Activated CD8-positive, alpha-beta memory T cell treated with anti-CD3 and anti-CD28 coated beads for 24 hours (primary cell): ENCODE measurements at places on chromosomes 5 and 9.
A peak's percentile ranks its signal among the peaks of the same experiment; 100 is the strongest.

DNA sequence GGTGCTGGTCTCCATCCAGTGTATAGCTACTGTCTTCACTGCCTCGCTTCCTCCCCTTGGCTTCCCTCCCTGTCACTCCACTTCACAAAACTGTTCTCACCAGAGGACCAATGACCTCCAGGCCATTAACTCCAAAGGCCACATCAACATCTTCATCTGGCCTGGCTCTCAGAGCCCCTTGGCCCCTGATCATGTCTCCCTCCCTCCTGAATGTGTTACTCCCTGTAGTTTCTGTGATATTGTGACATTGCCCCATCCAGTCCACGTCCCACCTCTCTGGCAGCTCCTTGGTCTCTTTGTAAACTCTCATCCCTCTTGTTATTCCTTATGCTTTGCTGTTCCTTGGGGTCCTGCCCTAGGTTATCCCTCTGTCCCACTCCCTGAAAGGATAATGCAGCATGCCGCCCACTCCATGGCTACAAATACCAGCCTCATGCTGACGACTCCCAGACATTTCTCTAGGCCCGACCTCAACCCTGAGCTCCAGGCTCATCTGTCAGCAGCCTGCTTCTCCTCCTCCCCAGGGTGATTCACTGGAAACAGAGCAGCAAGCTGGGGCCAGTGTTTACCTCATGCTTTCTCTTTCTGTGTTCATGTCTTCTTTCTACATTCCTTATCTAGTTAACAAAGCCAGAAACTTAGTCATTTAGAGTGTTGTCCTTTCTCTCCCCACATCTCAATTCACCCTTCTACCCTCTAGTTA lies 312.2 kb downstream of the SPOCK1 start:
- no peak for DNase-seq

DNA sequence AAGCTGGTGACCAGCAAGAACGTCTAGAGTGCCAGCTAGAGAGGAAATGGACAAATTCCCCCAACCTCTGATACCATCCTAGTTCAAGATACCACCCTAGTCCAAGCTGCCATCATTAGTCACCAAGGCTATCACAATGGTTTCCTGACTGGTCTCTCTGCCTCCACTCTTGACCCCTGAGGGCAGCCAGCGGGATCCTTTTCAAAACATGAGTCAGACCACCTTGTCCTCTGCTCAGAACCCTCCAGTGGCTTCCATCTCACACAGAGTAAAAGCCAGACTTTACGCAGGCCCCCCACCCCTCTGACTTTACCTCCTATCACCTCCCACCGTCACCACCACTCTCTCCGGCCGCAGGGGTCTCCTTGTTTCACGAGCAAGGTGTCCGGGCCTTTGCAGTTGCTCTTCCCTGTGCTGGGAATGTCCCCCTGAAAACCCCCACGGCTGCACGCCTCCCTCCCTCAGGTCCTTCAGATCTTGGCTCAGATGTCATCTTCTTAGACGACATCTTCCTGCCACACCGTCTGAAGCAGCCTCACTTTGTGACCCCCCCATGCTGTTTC lies 42.2 kb upstream of the FBXW11 start:
- DNase-seq: no peak

DNA sequence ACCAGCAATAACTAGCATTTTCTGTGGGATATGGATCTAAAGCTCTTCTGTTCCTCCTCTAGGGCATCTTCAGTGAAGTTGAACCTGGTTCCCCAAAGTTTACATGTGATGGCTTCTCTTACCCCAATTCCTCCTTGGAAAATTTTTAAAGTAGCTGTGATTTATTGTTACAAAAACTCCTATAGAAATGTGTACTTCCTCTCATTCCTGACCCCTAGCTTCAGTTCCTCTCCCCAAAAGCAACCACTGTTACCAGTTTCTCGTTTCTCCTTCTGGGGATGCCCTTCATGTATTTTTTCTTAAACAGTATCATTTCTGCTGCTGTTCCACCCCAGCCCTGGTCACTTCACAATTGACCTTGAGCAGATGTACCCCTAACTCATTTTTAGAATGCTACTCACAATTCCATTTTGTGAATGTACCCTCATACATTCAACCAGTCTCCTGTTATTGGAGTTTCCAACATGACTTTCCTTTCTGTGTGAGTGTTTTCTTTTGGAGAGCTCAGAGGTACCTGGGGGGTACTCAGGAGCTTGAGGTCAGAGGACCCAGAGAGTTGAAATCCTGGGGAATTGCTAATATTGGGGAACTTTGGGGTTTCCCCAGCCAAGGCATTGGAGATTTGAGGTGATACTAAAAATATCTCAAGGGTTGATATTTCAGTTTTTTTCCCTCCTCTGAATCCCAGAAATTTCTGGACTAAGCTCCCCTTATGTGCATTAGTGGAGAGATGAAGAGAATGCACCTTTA lies 18.6 kb upstream of the GLRX start:
- no peak for DNase-seq

DNA sequence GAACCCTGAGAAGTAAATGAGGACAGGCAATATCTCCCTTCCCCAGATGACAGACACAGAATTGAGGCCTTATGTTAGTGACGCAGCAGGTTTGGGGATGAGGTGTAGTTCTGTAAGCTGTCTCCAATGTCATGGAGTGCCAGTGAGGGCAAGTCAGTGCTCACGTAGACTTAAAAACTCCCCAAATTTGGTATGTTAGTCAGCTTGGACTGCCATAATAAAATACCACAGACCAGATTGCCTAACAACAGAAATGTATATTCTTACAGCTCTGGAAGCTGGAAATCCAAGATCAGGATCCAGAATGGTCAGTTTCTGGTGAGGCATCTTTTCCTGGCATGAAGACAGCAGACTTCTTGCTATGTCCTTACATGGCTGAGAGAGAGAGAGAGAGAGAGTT lies 14.9 kb downstream of the FOXI1 start:
- peak; percentile 24 for DNase-seq

GRCh38 chr9:128026773-128027541 lies 40.2 kb downstream of the NAIF1 start:
- DNase-seq: peak; percentile 85

DNA sequence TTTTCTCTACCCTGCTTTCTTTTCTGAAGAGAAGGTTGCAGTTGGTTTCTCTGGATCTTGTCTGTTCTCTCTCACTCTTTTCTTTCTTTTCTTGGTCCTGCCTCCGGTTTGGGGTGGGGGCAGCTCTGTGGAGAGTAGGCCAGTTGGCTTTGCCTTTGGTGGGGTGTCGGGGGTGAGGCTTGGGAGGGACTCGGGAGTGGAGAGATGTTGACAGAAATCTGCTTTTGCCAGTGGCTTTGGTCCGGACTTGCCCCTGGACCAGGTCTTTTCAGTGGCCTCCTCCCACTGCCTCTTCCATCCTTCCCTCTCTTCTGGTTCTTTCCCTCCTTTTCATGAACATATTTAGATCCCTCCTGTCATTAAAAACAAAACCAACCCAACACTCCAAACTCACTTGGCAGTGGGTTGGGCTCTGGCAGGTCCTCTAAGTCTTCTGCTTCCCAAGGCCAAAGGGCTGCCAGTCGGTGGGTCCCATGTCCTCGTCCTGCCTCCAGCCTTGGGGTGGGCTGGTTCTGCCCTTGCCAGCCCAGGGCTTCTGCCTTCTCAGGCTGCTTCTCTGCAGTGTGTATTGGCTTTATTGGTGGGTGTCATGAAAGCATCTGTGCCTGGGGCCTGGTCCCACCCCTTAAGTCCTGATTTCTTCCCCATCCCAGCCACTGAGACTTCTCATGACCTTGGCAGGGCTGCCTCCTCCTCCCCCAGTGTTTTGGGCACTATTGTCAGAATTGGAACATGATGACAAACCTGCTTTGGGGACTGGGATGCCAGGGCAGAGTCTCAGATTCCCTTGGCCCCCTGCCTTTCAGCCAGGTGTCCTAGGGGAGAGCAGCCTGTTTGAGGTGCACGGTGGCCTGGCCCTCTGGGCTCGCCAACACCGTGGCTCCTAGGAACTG lies 16.9 kb downstream of the ANKRD33B start:
- DNase-seq: peak; percentile 44

GRCh38 chr9:117081641-117082317 lies 333.1 kb downstream of the ASTN2 start:
- DNase-seq: no peak

DNA sequence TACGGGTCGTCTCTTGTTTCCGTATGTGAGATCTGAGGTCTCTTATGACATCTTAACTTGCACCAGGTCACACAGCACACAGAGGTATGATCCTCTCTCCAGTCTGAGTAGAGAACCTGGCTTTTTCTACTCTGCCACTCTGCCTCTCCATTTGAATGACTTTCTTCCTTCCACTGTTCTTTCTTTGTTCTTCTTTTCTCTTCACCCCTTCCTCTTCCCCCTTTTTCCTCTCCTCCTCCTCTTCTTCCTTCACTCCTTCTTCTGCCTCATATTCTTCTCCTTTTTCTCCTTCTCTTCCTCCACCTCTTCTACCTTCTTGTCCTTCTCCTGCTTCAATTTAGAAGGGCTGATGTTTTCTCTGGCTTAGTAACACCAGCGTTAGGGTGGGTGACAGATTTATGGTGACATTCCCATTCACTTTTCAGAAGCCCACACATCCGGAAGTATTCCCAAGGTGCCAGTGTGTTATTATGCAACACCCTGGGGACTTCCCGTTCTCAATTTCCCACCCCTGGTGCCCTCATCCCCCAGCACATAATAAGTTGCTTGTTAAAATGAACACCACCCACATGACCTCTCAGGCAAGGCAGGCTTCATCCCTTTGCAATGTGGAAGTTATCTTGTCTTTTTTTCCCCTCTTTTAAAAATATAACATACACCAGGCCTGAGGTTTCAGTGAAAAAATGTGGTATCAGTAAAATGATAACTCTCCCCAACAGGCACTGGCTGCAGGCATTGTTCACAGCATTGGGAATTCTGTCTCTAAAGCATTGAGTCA lies 122.0 kb downstream of the PAPPA start:
- no peak for DNase-seq

DNA sequence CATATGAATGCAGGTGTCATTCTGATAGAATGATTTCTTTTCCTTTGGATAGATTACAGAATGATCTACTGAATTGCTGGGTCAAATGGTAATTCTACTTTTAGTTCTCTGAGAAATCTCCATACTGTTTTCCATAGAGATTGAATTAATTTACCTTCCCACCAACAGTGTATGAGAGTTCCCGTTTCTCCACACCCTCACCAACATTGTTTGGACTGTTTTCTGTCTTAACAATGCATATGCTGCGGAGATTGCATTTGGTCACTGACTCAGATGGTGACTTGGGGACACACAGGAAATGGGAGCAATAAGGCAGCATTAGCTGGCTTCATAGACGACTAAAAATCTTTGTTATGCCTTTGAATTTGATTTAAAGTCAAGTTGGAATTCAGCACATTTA lies 95.9 kb downstream of the CDH6 start:
- DNase-seq: no peak

GRCh38 chr5:42655982-42656650 lies 100.5 kb upstream of the CCDC152 start:
- no peak for DNase-seq

DNA sequence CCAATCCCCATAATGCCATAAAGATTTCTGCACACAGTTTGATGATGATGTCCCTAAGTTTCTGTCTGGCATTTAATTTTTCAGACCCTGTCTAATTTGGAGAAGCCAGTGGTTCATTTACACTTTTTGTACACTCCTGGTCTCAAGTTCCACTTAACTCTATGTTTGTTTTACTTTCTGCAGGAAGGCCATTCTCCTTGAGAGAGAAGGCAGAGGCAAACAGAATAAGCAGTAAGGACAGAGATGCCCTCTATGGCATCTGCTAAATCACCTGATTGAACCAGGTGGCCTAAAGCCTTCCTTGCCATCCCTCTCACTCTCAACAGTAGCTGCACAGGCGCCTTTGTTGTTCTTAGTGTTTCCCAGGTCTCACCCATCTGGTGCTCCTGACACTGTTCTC lies 86.1 kb upstream of the LRRTM2 start:
- no peak for DNase-seq

DNA sequence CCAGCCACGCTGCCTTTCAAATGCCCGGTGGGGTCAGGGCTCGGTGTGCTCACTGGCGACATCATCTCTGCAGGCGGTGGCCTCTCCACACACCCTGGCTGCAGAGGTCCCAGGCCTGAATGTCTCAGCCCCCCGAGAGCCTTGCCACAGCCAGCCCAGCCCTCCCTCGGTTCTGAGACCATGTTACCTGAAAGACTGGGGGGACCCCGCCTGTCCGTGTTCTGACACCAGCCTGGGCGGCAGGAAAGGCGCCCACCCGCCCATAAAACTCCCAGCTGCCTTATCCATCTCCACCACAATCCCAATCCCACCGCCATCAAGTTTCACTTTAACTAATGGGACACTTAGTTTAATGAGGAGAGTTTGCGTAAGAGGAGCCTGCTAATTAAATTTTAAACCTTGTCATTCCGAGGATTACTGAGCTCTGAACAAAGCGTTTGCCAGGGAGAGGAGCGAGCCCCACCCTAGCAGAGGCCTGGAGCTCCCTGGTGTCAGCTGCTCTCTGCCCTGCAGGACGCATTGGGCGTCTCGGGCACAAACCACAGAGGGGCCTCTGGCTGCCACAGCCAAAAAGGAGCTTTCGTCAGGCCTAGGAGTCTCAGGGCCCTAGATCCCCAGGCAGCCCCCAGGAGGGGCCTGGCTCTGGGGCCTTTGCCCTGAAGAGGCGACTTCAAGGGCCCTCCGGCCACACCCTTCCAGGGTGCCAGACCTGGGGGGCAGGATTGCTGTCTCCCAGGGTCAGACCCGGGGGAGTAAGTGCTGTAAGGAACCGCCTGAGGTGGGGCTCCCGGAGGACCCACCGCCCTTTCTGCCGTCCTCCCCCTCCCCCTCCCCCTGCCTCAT lies 15.3 kb downstream of the LHX3 start:
- no peak for DNase-seq

DNA sequence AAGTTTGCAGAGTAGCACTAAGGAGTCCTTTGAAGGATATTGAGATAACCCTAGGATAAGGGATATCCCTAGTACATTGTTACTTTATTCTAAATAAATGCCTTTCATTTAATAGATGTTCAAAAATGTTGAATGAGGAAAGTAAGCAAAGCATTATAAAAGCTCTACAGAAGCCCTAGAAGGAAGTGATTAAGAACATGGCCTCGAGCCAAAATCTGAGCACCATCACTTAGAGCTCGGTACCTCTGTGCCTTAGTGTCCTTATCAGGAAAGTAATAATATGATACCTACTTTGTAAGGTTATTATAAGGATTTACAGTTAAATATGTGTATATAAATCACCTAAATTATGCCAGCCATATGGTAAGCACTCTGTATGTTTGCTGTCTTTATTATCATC lies 242.6 kb downstream of the KIAA0825 start:
- no peak for DNase-seq

- peak; percentile 90 for DNase-seq
Measured at GRCh38 chr9:75890472-75891276, at the start of gene PCSK5. Gene PCSK5, plus strand, starts transcription at chr9:75890673. Its CDS starts 509 bp downstream, at chr9:75891182.
